ENCODE measurements at places on chromosomes 1 and 21. TPM values are rescaled to one million over a fixed set of nuclear protein-coding genes. Genes with fewer than 3 reads are reported as not detected.

The DHRS3 gene
- total RNA-seq = 113 TPM

The KIF26B gene
- total RNA-seq = not detected

The ERVH48-1 gene
- 2.8 TPM for total RNA-seq

The TMPRSS3 gene
- total RNA-seq = 7.6 TPM

The MYBPH gene
- not detected for total RNA-seq

The CLIC6 gene
- 0.05 TPM for total RNA-seq

The CD1E gene
- total RNA-seq = not detected

The CD247 gene
- 231 TPM for total RNA-seq

- DNase-seq = no peak
These were observed 57.9 kb downstream of the PHTF1 start for GRCh38 chr1:113701429-113701828.

GRCh38 chr1:93607814-93608186 is 73.8 kb downstream of the BCAR3 start:
- DNase-seq = no peak

DNA sequence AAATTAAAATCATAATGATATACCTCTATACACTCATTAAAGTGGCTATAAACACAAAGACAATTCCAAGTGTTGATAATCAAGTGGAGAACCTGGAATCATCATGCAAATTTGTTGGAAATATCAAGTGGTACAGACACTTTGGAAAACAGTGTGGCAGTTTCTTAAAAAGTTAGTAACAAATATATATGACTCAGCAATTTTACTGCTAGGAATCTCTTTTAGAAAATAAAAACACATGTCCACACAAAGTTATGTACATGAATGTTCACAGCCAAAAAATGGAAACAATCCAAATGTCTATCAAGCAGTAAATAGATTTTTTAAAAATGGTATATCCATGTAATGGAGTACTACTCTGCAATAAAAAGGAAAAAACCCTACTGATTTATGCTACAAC is 375.6 kb downstream of the HLX start:
- no peak for DNase-seq

GRCh38 chr1:56535362-56535761 is 44.0 kb downstream of the PLPP3 start:
- DNase-seq = no peak

GRCh38 chr1:114482585-114482984 is 28.4 kb downstream of the TRIM33 start:
- DNase-seq = peak; percentile 46

- no peak for DNase-seq
These were observed 3.2 kb downstream of the CYP4B1 start for GRCh38 chr1:46802081-46802480.

- no peak for DNase-seq
These were observed 929 bp downstream of the SUMO3 start for GRCh38 chr21:44816761-44817505.

GRCh38 chr1:53115403-53116306 is 26.8 kb downstream of the SLC1A7 start:
- DNase-seq = no peak

- no peak for DNase-seq
These were observed 161.1 kb upstream of the DUSP10 start for GRCh38 chr1:221902961-221903360.

All from naive thymus-derived CD4-positive, alpha-beta T cell (primary cell).